Kidney (tissue), 22 donors: ENCODE measurements at places on chromosomes 1 and 21.

- no peak for DNase-seq
These were observed 212.8 kb downstream of the FMN2 start for GRCh38 chr1:240304466-240304865.

GRCh38 chr21:40128891-40129290, 261.7 kb downstream of the PCP4 start:
- no peak for DNase-seq

DNA sequence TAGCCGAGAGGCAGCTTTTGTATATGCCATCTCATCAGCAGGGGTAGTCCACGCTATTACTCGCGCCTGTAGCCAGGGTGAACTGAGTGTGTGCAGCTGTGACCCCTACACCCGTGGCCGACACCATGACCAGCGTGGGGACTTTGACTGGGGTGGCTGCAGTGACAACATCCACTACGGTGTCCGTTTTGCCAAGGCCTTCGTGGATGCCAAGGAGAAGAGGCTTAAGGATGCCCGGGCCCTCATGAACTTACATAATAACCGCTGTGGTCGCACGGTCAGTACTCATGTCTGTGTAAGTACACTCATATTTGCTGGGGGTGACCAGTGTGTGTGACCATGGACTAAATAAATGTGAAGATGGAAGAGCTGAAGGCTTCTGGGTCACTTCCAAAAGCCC, 7.4 kb downstream of the WNT2B start:
- no peak for DNase-seq

- DNase-seq, result no peak
These were observed 305.0 kb upstream of the ST6GALNAC5 start for GRCh38 chr1:76562292-76562691.

DNA sequence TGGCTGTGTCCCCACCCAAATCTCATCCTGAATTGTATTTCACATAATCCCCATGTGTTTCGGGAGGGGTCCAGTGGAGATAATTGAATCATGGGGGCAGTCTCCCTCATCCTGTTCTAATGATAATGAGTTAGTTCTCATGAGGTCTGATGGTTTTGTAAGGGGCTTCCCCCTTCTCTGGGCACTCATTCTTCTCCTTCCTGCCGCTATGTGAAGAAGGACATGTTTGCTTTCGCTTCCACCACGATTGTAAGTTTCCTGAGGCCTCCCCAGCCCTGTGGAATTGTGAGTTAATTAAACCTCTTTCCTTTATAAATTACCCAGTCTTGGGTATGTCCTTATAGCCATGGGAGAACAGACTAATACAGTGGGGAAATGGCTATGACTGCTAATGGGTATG, 72.7 kb upstream of the ZNF648 start:
- DNase-seq, result no peak

GRCh38 chr1:36142121-36142520, 7.2 kb downstream of the TRAPPC3 start:
- DNase-seq, result no peak

DNA sequence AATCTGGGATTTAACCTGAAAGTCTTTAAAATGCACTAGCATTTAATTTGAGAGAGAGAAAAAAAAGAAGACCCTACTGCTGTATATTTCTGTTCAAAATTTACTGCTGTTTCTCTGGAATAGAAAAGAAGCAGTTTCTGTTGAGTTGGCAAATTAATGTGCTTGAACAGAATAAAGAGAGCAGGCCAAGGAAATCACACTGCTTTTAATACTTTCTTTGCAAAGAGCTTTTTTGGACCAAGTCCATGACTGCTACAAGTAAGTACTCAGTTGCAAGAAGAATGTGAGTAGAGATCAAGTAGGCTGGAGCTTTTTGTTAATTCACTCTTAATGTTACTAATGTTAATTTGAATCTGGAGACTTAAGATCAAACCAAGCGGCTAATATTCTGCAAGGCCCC, 336.2 kb upstream of the SGIP1 start:
- no peak for DNase-seq

GRCh38 chr1:227895828-227896685, 51.7 kb downstream of the WNT9A start:
- peak; percentile 72 for DNase-seq

- DNase-seq, result no peak
These were observed 580.6 kb downstream of the PLA2G4A start for GRCh38 chr1:187409341-187409740.

GRCh38 chr1:199875337-199875736, 152.2 kb upstream of the NR5A2 start:
- no peak for DNase-seq

GRCh38 chr1:41436281-41437010, 48.0 kb downstream of the EDN2 start:
- DNase-seq, result no peak

DNA sequence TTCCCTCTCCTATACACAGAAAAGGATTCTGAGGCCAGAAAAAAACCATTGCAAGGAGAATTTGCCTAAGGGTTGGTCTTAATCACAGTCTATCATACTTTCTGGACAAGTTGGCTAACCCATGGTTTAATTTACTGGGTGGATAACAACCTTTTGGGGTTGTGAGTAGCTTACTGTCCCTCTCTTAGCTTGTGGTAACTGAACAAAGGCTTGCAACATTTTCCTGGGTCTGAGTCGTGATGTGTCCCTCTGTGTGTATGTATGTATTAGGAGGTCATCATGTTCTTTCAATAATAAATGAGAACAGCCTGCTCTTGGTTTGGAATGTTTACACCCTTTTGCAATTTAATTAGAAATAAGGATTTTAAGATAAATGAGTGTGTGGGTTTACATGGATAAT, 36.7 kb downstream of the PAPPA2 start:
- DNase-seq, result no peak

DNA sequence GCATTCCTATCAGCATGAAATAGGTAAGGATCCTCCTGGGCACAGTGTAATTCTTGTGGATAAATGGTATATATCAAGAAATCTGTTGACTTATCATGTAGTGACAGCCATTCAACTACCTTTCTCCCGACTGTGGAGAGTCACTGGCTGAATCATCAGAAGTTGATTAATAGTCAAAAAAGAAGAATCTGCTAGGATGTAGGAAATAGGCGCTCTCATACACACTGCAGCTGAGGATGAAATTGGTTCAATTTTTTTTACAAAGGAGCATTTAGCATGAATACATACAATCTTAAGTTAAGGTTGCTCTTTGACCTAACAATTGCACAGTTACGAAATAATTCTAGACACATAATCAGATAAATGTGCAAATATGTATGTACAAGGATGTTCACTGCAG, 486.8 kb downstream of the ADGRL2 start:
- no peak for DNase-seq

- no peak for DNase-seq
These were observed 27.6 kb downstream of the PODN start for GRCh38 chr1:53089478-53090226.

- DNase-seq, result no peak
These were observed 15.7 kb upstream of the HAX1 start for GRCh38 chr1:154256686-154257085.

- no peak for DNase-seq
These were observed 40.9 kb upstream of the ATF3 start for GRCh38 chr1:212567638-212568037.

GRCh38 chr1:82162486-82163420, 362.0 kb downstream of the ADGRL2 start:
- no peak for DNase-seq

- no peak for DNase-seq
These were observed 832.0 kb upstream of the PRMT6 start for GRCh38 chr1:106224426-106224825.

- DNase-seq, result no peak
These were observed 318.1 kb downstream of the HHIPL2 start for GRCh38 chr1:222229672-222230312.

- DNase-seq, result no peak
These were observed 10.8 kb downstream of the OLIG1 start for GRCh38 chr21:33080776-33081175.

DNA sequence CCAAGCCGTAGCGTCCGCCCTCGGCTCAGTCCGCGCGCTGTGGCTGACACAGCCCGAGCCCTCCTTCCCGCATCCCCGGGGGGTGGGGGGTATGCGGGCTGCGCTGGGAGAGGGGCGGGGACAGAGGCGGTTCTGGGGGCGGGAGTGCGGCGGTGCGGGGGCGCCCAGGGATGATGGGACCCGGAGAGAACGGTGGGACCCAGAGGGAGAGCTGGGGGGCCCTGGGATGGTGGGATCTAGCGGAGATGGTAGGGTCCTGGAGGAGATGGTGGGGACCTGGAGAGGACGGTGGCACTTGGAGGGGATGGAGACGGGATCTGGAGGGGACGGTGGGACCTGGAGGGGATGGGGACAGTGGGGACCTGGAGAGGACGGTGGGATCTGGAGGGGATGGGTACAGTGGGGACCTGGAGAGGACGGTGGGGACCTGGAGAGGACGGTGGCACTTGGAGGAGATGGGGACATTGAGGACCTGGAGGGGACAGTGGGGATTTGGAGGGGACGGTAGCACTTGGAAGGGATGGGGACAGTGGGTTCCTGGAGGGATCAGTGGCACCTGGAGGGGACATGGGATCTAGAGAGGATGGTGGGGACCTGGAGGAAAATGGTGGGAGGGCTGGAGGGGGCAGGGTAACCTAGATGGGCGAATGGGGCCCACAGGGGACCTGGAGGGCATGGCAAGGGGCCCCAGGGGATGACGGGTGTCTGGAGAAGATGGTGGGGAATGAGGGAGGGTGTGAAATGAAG, 477 bp downstream of the SNAP47 start:
- no peak for DNase-seq

- no peak for DNase-seq
These were observed 63.8 kb downstream of the CLSTN1 start for GRCh38 chr1:9759939-9760338.

- DNase-seq, result no peak
These were observed 273.9 kb downstream of the TM2D1 start for GRCh38 chr1:61450872-61451571.

DNA sequence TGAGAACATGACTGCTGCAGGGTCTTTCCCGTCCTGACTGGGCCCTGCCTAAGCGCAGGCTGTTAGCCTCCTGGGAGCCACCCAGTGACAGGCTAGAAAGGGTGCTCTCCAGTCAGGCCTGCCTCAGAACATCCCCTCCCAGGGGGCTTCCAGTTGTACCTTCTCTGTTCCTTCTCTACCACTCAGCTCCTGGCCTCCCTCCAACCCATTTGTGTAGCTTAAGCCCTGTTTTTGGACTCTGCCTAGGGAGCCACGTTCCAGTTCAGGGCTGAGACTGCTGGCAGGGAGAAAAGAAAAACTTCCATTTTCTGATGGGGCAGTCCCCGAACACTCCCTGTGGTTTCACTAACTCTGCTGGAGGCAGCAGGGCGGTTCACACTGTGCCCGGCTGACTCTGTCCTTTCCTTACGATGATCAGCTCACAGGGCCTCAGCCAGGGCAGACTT, 15.3 kb upstream of the POU3F1 start:
- no peak for DNase-seq

DNA sequence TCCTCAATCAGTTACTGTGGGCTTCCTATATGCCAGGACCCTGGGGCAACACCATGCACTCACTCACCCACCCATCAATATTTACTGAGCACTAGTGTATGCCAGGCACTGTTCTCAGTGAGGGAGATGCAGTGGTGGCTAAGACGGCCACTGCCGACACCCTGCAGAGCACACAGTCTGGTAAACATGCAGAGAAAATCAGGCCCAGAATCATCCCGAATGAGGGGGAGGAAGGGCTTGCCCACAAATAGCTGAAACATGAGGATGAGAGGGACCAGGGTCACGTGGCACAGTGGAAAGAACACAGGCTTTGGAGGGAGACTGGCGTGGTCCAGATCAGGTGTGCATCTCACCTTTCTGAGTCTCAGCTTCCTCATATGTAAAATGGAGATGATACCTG, 89.2 kb upstream of the IGSF21 start:
- DNase-seq, result peak; percentile 24

DNA sequence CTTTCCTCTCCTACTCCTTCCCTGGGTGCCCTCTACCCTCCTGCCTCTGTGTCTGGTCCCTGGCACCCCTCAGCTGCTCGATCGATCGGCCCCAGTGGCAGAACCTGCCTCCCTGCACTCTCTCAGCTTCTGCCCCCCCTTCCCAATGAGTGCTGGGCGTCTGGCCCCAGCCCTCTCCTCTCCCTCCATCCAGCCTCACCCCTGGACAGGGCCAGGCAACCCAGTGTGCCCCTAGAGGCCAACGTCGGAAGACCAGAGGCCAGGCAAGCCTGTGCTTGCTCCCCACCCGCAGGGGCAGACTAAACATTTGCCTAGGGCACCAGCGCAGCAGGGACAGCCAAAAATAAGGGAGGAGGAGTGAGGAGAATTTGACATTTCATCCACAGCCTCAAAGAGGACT, 43.5 kb downstream of the LGR6 start:
- peak; percentile 28 for DNase-seq

DNA sequence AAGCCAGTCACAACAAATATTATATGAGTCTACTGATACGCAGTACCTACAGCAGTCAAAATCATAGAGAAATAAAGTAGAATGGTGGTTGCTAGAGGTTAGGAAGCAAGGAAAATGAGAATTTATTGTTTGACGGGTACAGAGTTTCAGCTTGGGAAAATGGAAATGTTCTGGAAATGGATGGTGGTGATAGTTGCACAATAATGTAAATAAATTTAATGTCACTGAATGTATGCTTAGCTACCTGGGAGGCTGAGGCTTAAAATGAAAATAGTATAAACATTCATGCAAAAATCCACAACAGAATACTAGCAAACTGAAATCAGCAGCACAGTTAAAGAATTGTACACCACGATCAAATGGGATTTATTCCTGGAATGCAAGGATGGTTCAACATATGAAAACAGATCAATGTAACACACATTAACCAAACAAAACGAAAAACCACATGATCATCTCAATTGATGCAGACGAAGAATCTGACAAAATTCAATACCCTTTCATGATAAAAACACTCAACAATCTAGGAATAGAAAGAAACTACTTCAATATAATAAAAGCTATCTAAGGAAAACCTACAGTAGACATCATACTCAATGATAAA, 10.7 kb downstream of the TUT4 start:
- no peak for DNase-seq

DNA sequence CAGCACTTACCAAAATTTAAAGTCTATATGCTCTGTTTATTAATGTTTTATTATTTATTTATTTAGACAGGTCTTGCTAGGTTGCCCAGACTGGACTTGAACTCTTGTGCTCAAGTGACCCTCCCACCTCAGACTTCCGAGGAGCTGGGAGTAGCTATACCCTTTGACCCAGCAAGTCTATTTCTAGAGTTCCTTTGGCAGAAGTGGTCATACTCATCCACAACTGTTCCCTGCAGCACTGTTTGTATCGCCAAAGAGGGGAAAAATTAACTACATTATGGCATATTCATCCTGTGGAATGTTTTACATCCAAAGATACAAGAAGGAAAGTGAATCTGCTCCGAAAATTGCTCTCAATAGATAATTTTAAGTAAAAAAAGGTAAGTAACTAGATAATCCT, 28.5 kb downstream of the CACNA1S start:
- no peak for DNase-seq

DNA sequence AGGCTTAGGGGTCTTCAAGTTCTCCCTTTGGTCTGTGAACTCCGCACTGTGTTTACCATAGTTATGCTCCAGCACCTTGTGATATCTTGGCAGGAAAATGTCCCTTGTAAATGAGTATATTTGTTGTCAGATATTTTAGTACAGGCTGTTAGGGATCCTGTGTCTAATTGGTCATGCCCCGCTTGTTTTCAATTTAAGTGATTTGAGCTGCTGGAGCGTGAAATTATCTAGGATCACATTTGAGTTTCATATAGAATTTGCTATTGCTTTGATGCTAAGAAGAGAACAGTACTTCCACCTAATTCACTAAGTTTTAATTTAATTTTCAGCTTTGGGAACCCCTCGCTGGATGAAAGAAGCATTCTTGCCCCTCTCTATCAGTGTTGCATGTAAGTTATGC, 15.4 kb upstream of the TOR3A start:
- DNase-seq, result peak; percentile 67
